ENCODE measurements at places on chromosomes 5 and 9. TPM values are rescaled to one million over a fixed set of nuclear protein-coding genes. Genes with fewer than 3 reads are reported as not detected.

DNA sequence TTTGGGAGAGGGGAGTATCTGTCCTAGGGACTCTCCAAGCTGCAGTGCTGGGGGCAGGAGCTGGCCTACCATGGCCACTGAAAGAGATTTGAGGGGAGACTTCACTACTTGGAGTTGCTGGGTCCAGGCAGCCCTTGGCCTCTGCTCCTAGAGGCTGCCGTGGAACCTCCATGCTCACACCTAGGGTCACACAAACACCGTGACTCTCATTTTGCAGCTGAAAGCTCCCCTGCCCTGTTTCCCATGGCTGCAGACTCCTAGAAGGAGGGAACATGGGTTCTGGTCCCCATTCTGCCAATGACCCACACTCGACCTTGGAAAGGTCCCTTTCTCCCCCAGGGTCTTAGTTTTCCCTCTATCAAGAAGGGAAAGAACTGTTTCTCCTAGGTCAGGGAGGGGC is 147.1 kb upstream of the PPP1R26 start:
- DNase-seq: no peak

- DNase-seq: no peak
Observed at GRCh38 chr9:101307524-101308213, 77.1 kb downstream of the BAAT start.

- peak; percentile 43 for DNase-seq
Observed at GRCh38 chr5:74903165-74903787, 37.1 kb upstream of the FAM169A start.

CYLC2 gene
- total RNA-seq: not detected

PCDHB6 gene
- total RNA-seq: not detected

PCDHA1 gene
- total RNA-seq: not detected

PCDHGB5 gene
- total RNA-seq: 26.4 TPM
